AG04450 (cell line): ENCODE measurements at places on chromosomes 4 and X.

GRCh38 chr4:59455751-59456150 is 1744.4 kb upstream of the ADGRL3 start:
- no peak for DNase-seq

- no peak for DNase-seq
These were observed 155.8 kb downstream of the ATP10D start for GRCh38 chr4:47640911-47641310.

GRCh38 chrX:110159865-110160264 is 157.0 kb downstream of the TMEM164 start:
- DNase-seq, result no peak

DNA sequence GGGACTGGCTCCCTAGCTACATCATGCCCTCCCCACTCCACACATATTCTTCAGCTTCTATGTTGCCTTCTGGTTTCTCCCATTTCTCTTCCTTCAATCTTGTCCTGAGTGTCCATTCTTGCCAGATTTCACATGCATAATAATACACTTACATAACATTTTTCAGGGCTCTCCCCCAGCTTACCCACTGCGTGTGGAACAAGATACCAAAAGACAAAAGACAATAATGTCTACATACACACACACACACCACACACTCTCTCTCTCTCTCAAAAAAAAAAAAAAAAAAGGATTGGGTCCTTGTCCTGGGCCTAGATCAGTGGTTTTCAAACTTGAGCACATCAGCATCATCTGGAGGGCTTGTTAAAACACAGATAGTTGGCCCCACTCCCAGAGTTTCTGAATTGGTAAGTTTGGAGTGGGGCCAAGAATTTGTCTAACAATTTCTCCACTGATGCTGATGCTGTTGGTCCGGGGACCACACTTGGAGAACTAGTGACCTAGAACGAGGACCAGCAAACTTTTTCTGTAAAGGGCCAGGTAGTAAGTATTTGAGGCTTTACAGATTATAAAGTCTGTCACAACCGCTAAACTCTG is 6.5 kb upstream of the SMARCA1 start:
- DNase-seq, result no peak
